Natural killer cell (primary cell): ENCODE measurements at places on chromosomes 5 and 9.

- H3K4me1 ChIP-seq = no peaks in the 10 kb centered on the region
- H3K36me3 ChIP-seq = peaks cover 8% of the 10 kb centered on the region
- no peak overlapping the region for H3K27ac ChIP-seq
- H3K4me3 ChIP-seq = no peak overlapping the region
- no peaks in the 10 kb centered on the region for H3K27me3 ChIP-seq
These were observed 37.2 kb downstream of the RCL1 start for GRCh38 chr9:4829969-4830368.

GRCh38 chr9:27078685-27079084 is 30.3 kb upstream of the TEK start:
- no peak for DNase-seq
- no peak overlapping the region for H3K4me3 ChIP-seq
- H3K27me3 ChIP-seq = no peaks in the 10 kb centered on the region
- H3K4me1 ChIP-seq = no peaks in the 10 kb centered on the region

DNA sequence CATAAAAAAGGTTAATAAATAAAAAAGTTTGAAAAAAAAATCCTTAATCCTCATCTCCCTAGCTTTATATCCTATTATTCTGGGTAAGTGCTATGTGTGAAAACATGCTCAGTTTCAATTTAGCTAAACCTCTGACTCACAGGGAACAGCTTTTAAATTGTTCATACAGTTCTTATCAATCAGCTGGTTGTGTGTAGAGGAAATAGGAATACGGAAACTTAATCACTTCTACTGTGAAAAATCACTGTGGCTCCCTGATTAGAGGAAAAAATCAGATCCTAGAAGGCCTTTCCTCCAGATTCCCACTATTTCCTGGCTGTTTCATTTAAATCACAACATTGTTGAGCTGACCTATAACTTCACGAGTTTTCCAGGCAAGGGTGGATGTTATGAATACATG is 120.5 kb downstream of the MARCHF3 start:
- no peak overlapping the region for H3K27ac ChIP-seq
- no peak for DNase-seq
- H3K4me1 ChIP-seq = no peaks in the 10 kb centered on the region
- no peaks in the 10 kb centered on the region for H3K36me3 ChIP-seq

DNA sequence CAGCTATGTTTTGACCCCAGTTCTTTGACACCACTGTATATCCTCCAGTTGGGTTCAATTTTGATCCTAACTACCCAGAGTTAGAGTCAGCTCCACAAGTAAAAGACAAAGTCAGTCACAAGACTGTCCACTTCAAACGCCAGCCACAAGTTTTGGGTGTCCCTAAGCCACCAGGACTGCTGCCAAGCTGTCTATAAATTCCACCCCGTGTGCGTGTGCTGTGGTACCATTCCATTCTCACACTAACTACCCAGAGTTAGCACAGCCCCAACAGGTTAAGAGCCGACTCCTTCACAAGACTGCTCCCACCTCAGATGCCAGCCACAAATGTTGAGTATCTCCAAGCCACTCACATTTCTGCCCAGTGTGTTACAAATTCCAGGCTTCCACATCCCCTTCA is 56.7 kb downstream of the APC start:
- H3K4me1 ChIP-seq = no peaks in the 10 kb centered on the region
- H3K36me3 ChIP-seq = peaks cover 50% of the 10 kb centered on the region
- no peaks in the 10 kb centered on the region for H3K27me3 ChIP-seq
- H3K4me3 ChIP-seq = no peak overlapping the region
- DNase-seq = no peak
- H3K27ac ChIP-seq = no peak overlapping the region

GRCh38 chr5:160450164-160450932 is 28.7 kb downstream of the PTTG1 start:
- DNase-seq = no peak
- no peaks in the 10 kb centered on the region for H3K27me3 ChIP-seq
- no peak overlapping the region for H3K27ac ChIP-seq
- H3K36me3 ChIP-seq = no peaks in the 10 kb centered on the region
- H3K4me1 ChIP-seq = no peaks in the 10 kb centered on the region

DNA sequence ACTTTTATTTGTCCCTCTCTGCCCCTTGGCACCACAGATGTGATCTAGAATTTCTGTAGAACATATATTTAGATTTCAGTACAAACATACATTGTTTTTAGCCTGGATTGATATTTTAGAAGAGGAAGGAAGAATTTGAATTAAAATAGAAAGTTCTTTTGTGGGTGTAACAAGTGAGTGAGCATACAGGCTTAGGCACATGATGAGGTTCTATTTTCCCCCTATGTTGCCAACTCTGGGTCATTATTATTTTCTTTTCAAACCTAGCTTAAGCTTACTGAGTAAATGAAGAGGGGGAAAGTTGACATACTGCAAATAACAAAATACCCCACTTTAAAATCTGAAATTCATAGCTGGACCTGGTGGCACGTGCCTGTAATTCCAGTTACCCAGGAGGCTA is 102.9 kb downstream of the GCNT1 start:
- H3K27me3 ChIP-seq = no peaks in the 10 kb centered on the region
- no peaks in the 10 kb centered on the region for H3K36me3 ChIP-seq
- H3K27ac ChIP-seq = no peak overlapping the region
- no peak overlapping the region for H3K4me3 ChIP-seq

GRCh38 chr9:115972843-115973595 is 180.6 kb upstream of the PAPPA start:
- H3K27ac ChIP-seq = no peak overlapping the region
- no peaks in the 10 kb centered on the region for H3K4me1 ChIP-seq
- no peak overlapping the region for H3K4me3 ChIP-seq
- no peaks in the 10 kb centered on the region for H3K36me3 ChIP-seq
- DNase-seq = no peak
- no peaks in the 10 kb centered on the region for H3K27me3 ChIP-seq

- no peaks in the 10 kb centered on the region for H3K36me3 ChIP-seq
- H3K27me3 ChIP-seq = no peaks in the 10 kb centered on the region
- DNase-seq = no peak
- H3K4me3 ChIP-seq = no peak overlapping the region
- H3K27ac ChIP-seq = no peak overlapping the region
- H3K4me1 ChIP-seq = no peaks in the 10 kb centered on the region
These were observed 883.5 kb upstream of the EDIL3 start for GRCh38 chr5:85268194-85268593.
